ENCODE measurements at places on chromosomes 3 and 15.

- DNase-seq: no peak
Measured at GRCh38 chr3:60579734-60580133, 671.5 kb downstream of the FHIT start.

GRCh38 chr3:124800511-124801258 is 70.4 kb downstream of the UMPS start:
- no peak for DNase-seq

DNA sequence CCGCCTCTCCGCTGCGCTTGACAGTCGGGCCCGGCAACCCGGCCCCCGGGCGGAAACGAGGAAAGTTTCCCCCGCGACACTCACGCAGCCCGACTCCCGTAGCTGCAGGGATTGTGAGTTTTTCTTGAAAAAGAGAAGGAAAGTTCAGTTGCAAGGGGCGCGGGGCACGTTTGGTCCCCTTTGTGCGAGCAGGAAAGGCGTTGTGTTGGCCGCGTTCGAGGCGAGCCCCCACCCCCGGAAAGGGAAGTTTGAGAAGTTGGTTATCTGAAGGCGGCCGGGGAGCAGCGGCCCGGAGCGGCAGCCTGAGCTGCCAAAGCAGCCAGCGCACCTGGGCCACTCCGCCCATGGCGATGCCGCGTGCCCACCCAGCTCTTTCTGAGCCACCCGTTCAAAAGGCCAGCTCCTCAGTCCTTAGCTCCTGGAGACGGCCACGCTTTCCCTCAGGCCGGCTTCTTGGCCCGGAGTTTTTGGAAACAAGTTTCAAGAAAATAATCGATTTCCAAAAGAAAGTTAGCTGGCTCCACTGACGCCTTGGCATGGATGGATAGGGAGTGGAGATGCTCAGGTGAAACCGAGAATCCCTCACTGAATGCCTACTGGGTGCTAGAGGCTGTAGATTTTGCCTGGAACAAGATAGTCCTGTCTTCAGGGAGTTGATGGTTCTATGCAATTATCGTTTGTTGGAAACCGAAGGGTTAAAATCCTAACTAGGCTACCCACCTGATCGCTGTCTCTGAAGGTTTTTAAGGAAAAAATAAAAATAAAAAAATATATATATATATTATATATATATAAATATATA is 832 bp downstream of the TGFBR2 start:
- DNase-seq: peak; percentile 73

DNA sequence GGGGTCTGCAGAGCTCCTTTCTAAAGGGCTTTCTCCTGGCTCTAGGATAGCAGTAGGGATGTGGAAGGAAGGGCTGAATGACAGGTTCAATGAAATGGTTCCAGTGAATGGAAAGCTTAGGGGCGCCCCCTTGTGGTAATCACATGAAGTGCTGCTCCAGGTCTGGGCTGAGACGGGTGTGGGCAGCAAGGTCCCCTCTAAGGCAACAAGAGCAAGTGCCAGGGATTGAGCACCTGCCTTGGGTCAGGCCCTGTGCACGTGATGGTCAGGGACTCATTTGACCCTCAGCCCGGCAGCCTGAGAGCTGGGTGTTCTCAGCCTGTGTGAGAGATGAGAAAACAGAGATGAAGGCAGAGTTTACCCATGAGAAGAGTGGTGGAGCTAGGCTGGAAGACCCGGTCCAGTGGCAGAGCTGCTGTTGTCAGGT is 12.1 kb upstream of the CX3CR1 start:
- peak; percentile 73 for DNase-seq

DNA sequence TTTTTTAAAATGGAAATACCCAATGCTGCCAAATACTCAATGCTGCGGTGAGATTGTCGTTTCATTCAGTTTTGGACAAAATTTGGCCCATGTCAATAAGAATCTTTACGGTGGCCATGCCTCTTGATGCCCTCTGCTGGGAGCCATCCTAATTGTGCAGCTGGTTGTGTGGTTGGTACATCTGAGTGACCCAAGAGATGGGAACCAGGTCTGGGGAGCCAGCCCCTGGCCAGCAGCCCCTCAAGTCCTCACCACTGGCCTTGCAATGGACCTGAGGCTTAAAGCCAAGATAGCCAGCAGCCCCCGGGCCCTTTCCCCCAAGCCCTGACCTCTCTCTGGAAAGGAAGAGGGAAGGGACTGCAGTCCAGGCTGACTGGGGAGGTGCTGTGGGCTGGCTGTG is 36.4 kb upstream of the ESYT3 start:
- no peak for DNase-seq

DNA sequence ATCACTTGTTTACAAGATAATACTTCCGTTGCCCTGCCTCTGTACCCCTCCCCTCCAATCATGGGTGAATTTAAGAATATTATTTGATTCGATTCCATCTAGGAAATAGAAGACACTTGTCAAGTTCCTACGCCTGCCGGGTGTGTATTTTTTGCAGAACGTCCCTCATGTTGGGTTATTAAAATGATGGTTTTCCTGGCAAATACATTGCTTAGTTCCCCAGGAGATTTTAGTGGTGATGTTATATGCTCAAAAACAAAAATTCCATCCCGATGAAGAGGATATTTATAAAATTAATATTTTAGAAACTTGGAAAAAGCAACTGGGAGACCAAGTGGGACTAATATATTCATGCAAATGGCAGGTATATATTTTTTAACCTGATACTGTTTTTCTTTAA is 548.4 kb downstream of the EDEM1 start:
- DNase-seq: no peak

DNA sequence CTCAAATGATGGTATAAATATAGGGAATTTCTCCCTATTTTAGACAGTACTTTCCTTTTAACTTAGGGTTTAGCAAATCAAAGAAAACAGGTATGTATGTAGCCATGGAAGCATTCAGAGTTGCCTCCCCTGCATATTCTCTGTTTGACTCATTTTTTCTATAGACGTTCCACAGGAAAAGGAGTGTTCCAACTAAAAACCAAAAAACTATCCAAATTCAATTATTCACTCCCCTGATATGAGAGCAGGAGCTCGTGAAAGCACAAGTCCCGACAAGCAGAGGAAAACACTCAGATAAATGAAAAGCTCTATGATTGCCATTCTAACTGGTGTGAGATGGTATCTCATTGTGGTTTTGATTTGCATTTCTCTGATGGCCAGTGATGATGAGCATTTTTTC is 119.5 kb downstream of the FRMD5 start:
- DNase-seq: no peak

DNA sequence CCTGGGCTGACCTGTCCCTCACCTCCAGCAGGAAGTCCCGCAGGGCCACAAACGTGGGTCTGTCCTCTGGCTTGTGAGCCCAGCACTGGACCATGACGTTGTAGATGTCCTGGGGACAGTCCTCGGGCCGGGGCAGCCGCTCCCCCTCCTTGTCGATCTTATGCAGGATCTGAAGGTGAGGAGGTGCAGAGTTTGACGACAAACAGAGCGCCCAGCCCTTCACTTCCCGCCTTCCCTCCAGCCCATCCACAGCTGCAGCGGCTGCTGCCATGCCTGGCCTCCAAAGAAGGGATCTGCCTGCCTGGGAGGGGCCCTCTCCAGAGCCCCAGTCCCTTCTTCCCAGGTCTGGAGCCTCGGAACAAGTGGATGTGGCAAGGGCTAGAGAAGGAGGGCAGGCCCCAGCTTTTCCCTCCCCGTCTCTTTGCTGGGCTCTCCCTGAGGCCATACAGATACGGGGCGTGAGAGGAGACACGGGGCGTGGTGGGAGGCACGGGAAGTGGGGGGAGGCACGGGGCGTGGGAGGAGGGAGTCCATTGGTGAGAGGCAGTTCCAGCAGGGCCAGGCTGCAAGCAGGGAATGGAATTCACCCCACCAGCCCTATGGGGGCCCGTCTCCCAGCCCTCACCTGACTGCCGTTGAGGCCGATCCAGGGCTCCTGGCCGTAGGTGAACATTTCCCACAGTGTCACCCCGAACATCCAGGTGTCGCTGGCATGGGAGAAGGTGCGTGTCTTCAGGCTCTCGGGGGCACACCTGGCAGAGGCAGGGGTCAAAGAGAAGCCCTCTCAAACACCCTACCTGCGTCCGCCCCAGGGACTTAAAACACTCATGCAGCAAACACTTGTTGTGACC is 29.7 kb downstream of the TNK2 start:
- no peak for DNase-seq

- DNase-seq: no peak
Measured at GRCh38 chr3:11508346-11509172, 135.2 kb downstream of the VGLL4 start.

GRCh38 chr3:59563966-59564365 is 514.1 kb upstream of the CFAP20DC start:
- DNase-seq: no peak

DNA sequence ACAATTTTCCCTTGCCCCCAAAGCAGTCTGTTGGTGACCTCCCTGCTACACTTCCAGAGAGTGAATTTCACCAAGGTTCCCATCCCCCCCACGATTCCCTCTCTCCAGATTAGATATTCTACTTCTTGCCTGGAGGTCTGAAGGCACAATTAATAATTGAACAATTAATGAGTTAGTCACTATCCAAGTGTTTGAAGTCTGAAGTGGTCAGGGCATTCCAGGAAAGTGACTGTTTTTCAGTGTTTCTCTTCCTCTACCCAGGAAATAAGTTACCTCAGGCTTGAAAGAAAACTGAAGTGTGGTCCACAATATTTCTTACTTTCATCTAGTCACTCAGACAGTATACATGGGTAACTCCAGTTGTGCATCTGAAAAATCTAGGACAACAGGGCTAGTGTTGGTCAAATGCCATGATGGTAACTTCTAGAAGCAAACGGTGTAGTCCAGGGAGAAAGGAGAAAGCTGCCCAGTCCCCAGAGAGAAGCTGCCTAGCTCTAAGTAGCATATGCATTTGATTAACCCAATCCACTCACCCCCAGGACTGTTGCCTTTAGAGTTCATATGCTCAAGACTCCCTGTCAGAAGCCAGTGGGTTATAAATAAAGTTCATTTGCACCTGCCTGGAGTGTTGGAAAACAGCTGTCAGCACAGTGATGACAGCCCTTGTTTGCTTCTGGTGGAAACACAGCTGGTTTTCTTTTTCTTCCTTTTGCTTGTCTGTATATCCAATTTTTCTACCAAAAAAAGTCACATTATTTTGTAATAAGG is 2.3 kb upstream of the TM4SF4 start:
- DNase-seq: no peak

DNA sequence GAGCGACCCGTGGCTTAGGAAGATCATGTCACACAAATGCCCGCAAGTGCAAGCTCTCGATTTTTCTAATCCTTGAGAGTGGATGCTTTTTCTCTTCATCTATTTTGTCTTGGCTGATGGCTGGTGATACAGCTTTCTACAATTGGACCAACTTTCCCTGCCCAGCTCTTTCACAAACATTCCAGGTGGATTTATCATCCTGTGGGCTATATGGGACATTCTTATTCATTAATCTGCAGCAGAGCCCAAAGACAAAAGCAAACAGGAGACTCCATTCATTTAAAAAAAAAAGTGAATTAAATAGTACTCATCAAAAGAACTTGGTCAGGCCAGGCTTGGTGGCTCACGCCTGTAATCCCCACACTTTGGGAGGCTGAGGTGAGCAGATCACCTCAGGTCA is 14.2 kb upstream of the TSEN2 start:
- no peak for DNase-seq

- DNase-seq: no peak
Measured at GRCh38 chr3:115401298-115401697, 222.0 kb upstream of the GAP43 start.

GRCh38 chr3:138845181-138845601 is 10.5 kb upstream of the PIK3CB start:
- no peak for DNase-seq

DNA sequence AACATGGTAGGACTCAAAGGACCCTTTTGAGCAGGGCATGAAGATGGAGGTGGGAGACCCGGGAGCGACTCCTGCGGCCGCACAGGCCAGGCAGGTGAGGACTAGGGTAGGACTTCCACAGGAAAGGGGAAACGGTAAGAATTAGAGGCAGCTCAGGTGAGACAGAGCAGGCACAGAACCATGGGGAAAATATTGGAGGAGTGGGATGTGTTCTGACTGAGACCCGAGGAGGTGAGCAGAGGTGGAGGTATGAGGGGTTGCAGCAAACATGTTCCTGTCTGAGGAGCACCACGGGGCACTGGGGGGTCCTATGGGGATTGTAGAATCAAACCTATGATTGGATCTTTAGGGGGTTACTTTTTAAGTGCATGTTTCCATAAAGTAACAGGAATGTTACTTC is 1.4 kb upstream of the ISG20 start:
- no peak for DNase-seq

- no peak for DNase-seq
Measured at GRCh38 chr3:58266577-58266976, 29.0 kb downstream of the ABHD6 start.

GRCh38 chr15:58473724-58474123 is 41.9 kb downstream of the LIPC start:
- DNase-seq: no peak

GRCh38 chr3:187361835-187362234 is 6.3 kb upstream of the RTP4 start:
- DNase-seq: no peak

DNA sequence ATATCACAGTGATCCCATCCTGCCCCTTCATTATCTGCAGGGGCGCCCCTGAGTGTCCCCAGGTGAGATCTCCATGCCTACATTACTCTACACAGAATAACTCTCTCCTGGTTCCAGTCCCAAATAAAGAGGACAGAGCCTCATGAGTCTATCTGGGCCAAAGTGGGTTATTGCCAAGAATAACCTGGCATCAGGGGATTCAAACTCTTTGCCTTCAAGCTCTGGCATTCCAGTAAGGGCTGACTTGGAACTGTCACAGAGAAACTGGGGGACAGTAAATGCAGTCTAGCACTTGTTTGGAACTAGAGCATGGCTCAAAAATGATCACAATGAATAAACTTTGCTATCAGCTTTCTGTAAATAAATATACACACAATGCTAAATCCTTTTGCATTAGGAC is 30.3 kb downstream of the GJD2 start:
- DNase-seq: no peak

DNA sequence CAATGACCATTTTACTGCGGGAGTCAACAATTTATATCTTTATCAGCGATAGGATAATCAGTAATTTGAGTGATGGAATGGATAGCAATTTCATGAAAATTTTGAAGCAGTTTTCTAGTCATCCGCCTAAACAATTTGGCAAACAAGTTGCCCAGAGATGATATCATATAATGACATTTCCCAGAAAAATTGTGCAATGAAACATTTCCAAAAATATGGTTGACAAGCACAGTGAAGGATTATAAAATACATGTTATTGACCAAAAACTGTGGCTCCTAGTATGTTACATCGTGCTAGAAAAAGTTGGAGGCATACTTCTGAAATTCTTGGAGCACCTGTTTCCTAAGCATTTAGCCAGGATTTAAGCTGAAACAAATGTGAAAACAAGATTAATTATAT is 145.1 kb downstream of the GHSR start:
- no peak for DNase-seq

All from naive thymus-derived CD4-positive, alpha-beta T cell (primary cell).